ENCODE measurements at places on chromosomes 12 and 14.

DNA sequence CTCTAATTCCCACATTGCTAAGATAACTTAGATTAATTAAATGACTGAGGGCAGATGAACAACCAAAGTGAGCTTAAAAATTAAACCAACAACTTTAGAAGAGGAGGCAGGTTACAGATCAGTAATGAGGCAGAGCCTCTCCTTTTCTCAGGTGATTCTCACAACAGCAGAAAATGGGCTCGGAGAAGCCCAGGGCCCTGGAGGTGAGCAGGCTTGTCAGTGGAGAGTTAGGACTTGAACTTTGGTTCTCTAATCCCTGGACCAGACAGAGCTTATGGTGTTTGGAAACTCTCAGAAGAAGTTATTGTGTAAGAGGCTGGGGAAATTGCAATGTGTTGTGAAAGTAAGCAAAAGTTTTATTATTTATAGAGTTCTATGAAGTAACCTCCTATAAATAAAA lies 2.8 kb downstream of the TRHDE start:
- no peak for DNase-seq

GRCh38 chr14:23452237-23452636 lies 16.8 kb upstream of the MYH7 start:
- DNase-seq: no peak

- no peak for DNase-seq
Observed at GRCh38 chr12:89432396-89432795, 80.1 kb upstream of the DUSP6 start.

- DNase-seq: no peak
Observed at GRCh38 chr12:122659579-122659978, 43.6 kb downstream of the HCAR2 start.

GRCh38 chr14:60971271-60971670 lies 9.6 kb downstream of the TRMT5 start:
- DNase-seq: no peak

GRCh38 chr12:63869656-63870055 lies 25.2 kb downstream of the SRGAP1 start:
- no peak for DNase-seq

DNA sequence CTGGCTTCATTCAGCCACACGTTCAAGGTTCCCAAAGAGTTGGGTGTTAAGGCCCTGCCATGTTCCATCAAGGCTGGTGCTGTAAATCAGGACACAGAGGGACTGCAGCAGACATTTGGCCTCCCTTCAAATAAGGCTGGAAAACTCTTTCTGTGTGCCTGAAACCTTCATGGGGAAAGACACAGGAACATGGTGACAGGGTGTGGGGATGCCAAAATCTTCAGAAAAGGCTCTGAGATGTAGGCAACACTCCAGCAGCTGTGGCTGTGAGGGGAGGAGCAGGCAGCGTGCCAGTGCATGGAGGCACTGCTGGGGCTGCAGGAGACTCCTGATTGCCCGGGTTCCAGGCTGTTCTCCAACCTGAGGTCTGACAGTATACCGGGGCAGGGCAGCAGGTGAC lies 15.0 kb downstream of the POMT2 start:
- DNase-seq: no peak

- no peak for DNase-seq
Observed at GRCh38 chr14:90632871-90633270, 183.4 kb downstream of the TTC7B start.

DNA sequence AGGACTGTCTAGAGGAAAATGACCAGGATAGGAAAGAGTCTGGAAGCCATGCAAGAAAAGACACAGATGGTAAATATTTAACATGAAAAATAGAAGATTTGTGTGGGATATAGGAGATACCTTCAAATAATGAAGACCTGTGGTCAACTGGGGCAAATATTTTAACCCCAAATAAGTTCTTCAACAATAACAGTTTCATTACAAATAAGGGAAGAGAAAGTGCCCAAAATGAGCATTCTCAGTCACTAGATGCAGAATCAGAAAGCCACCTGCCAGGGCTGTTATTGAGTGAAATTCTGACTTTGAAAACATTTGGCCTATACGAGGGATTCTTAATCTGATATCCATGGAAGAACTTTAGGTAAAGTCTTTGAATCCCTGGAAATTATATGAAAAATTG lies 231.2 kb upstream of the PLEKHG7 start:
- no peak for DNase-seq

- no peak for DNase-seq
Observed at GRCh38 chr14:95197551-95197950, 40.2 kb upstream of the DICER1 start.

DNA sequence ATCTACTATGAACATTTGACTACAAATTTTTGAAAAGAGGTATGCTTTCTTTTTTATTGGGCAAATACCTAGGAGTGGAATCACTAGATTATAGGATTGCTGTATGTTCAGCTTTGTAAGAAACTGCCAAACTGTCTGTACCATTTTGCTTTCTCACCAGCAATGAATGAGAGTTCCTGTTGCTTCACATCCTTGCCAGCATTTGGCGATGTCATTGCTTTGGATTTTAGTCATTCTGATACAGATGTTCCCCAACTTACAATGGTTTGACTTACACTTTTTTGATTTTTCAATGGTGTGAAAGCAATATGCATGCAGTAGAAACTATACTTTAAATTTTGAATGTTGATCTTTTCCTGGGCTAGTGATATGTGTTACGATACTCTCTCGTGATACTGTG lies 328.7 kb downstream of the RAD51B start:
- no peak for DNase-seq

DNA sequence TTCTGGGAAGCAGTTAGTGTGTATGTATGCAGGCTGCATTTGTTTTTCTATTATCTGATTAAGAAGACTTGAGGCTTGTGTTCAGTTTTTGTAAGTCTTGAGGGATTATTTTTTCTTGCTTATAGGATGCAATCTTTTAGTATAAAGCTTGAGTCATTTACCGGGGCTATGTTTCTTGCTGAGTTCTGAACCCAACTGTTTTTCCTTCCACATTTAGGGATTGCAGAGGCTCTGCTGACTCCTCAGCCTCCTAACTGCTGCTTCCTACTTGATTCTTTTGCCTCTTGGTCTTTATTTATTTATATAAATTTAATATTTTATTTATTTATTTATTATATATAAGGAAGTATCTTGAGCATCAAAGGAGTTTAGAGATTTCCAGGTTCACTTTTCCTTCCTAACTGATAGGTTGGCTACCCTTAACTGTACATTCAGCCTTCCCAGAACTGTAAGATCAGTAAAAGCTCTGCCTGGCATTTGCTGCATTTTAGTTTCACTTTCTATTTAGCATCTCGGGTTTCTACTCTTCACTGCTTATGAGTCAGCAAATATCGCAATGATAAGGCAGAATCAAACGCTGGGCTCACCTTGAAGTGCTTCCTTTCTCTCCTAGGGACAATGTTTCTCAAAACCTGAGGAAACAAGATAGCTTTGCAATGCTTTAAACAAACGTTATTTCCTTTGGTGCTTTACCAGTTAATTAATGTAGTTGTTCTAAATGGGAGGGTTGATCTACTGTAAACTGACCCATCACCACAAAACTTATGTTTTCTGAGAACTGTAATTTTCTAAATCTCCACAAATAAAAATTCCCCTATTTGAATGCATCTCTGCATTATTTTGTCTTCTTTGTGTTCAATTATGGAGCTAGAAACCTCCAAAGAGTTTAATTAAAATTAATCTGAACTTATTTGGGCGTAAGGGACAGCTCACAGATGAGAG lies 1183.7 kb upstream of the TMEM132C start:
- peak; percentile 60 for DNase-seq

GRCh38 chr14:97978341-97978740 lies 1181.2 kb downstream of the VRK1 start:
- no peak for DNase-seq

GRCh38 chr12:6535960-6536847 lies 1.9 kb downstream of the GAPDH start:
- peak; percentile 18 for DNase-seq

GRCh38 chr12:145369-145960 lies 68.5 kb downstream of the SLC6A12 start:
- DNase-seq: no peak

- DNase-seq: no peak
Observed at GRCh38 chr12:21294176-21294575, 40.5 kb downstream of the SLCO1A2 start.

GRCh38 chr14:51474854-51475253 lies 176.9 kb upstream of the FRMD6 start:
- DNase-seq: no peak

- no peak for DNase-seq
Observed at GRCh38 chr12:58980768-58981167, 60.5 kb upstream of the LRIG3 start.

- DNase-seq: no peak
Observed at GRCh38 chr14:50736932-50737419, 68.9 kb upstream of the SAV1 start.

- no peak for DNase-seq
Observed at GRCh38 chr14:79915406-79915805, 295.9 kb downstream of the DIO2 start.

- no peak for DNase-seq
Observed at GRCh38 chr14:95811813-95812212, 64.8 kb upstream of the TUNAR start.

DNA sequence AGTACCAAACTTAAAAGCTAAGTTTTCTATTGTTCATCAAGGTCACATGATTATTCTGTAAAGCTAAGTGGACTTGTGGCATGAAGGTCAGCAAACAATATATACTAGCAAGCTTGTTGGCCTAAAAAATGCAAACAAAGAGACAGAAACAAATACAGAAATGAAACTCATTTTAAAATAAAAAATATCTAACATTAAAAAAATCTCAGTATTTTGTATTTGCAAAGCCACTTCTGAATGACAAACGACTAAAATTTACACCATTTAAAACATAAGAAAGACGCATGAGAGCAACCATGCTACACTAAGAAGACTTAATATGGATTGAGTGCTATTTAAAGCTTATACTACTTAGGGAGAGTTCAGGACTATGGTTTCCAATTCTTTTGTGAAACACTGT lies 72.8 kb upstream of the BBS10 start:
- no peak for DNase-seq

GRCh38 chr12:107329569-107330324 lies 236.4 kb upstream of the CRY1 start:
- DNase-seq: no peak

- no peak for DNase-seq
Observed at GRCh38 chr14:73700325-73700724, 13.9 kb downstream of the PNMA1 start.

- no peak for DNase-seq
Observed at GRCh38 chr12:26994109-26994508, 20.1 kb downstream of the TM7SF3 start.

- DNase-seq: no peak
Observed at GRCh38 chr14:100135073-100135472, 24.4 kb downstream of the DEGS2 start.

- DNase-seq: no peak
Observed at GRCh38 chr12:92452763-92453162, 250.0 kb upstream of the PLEKHG7 start.

- no peak for DNase-seq
Observed at GRCh38 chr12:6551496-6552139, 4.2 kb downstream of the IFFO1 start.

GRCh38 chr14:58082491-58083098 lies 69.4 kb downstream of the ARMH4 start:
- DNase-seq: no peak

DNA sequence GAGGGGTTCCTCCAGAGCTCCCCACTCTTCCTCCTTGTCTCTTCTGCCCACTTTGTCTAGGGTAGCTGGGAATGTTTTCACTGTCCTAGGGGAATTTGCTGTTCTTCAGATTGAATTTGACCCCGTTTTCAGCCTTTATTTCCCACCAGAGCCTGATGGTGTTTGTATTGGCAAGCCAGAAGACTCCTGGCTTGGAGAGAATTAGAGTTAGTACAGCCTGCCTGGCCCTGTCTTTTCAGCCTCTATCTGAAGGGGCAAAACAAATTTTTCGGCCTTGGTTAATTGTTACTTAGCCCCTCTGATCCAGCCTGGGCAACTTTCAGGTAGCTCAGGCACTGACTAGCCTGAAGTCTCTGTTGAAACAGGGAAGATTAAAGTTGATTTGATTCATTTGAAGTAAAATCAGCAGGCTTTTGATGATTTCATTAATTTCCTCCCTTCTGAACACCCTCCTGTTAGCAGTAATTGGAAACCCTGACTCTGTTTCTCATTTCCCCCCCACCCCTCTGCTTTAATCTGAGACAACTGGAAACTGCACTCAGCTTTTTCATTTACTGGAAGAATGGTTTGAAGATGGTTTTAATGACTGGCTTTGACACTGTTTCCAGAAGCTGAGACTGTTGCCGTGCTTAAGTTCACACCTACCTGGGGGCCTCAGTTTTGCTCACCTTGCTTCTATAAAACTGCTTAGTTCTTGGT lies 63.3 kb downstream of the SUSD6 start:
- no peak for DNase-seq

DNA sequence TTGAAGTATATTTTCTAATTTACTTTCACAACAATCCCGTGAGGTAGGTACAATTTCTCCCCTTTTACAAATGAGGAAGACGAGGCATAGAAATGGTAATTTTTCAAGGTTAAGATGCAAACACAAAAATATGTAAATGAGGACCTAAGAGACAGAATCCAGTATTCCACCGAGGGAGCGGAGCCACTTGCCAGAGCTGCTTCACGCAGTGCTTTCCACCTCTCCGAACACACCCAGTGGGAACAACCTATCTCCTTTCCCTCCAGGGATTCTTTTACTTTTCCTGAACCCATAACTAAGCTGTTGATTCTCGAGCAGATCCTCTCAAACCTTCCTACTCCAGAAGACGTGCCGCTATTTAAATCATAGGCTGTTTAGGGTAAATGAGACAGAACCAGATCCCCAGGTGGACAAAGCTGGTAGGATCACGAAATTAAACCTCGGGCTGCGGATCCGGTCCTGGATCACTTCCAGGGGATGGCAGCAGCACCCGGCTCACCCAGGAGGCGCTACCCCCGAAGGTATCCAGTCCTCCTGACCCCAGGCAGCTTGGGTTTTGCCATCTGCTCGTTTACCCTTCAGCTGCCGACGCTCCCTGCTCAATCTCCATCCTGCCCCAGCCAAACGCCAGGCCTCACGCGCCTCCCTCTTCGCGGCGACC lies 1.5 kb downstream of the DDHD1 start:
- peak; percentile 77 for DNase-seq

DNA sequence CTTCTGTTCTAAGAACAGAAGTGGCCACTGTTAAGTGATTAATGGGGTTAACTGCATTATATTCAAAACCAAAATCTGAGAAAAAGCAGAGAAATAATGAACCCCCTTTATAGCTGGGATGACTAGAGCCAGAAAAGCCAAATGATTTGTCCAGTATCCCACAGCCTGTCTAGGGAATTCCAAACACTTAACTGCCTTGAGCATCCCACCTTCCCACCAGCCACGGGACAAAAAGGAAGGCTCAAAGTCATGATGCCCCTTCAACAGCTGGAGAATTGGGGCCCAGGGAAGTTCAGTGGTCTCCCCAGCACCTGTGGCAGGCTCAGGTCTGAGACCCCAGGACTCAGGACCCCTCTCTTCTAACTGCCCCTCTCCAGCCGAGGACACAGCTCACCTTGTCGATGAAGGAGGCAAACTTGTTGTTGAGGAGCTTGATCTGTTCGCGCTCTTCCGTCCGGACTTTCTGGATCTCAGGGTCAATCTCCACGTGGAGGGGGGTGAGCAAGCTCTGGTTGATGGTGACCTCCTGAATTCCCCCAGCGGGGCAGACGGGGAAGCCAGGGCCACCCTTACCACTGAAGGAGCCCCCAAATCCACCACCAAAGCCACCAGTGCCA lies 605 bp downstream of the KRT4 start:
- no peak for DNase-seq

GRCh38 chr12:123337070-123337469 lies 27.6 kb downstream of the SBNO1 start:
- DNase-seq: no peak
